ENCODE measurements at places on chromosomes 5 and 9.

DNA sequence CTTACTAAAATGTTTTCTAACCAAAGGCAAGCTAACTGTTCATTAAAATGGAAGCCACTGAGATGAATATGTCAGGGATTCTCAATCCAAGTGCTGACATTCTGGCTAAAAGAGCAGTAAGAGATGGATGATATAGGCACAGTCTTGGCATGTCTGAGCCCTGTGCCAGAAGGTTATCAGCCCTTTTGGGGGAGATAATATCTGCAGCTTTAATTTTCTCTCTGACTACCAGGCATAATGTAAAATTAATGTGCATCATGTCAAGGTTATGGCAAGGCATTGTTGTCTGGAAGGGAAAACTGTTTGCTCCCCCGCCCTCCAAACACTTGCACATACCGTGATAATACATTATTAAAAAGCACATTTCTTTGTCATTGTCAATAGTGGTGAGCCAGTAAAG is 609.8 kb downstream of the ZNF608 start:
- no peak for DNase-seq

DNA sequence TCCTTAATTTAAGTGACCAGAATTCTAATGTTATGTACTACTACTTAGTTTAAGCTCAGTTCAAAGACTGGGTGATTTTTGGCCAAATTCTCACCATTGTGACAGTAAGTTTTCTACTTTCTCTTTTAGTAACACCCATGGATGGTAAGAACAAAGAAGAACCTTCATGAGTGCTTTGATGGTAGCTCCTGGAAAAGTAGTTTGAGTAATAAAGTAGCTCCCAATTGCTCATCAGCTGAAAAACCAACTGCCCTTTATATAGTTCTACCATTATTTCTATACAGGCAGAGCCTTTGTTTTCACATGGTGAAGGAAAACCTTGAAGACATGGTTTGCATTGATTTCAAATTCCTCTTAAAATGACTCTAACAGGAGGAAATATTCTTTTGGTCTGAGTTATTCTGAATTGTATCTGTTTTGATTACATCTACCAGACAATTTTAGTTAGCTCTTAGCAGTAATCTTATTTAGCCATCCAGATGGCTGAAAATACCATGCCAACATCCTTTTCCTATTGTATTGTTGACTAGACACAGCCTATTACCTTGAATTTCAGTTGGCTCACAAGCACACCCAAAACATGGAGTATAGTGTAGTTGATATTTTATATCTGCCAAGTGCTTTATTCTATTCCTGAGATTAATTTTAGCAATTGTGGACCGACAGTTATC is 23.7 kb upstream of the STARD4 start:
- no peak for DNase-seq

DNA sequence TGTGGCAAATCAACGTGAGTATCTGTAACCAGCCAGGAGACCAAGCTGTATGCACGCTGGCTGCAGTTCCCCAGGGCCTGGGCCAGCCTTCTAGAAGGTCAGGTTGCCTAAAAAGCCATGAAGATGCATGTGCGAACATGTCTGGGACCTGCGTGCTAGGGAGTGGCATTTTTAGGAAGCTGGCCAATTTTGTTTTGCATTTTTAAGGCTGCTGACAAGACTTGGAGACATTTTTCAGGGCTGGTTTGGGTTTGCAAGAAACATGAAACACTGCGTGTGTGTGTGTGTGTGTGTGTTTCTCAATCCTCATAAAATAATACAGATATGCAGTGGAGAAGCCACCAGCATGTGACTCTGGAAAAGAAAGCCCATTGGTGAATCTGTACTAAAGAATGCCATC is 5.1 kb downstream of the TGFBI start:
- no peak for DNase-seq

DNA sequence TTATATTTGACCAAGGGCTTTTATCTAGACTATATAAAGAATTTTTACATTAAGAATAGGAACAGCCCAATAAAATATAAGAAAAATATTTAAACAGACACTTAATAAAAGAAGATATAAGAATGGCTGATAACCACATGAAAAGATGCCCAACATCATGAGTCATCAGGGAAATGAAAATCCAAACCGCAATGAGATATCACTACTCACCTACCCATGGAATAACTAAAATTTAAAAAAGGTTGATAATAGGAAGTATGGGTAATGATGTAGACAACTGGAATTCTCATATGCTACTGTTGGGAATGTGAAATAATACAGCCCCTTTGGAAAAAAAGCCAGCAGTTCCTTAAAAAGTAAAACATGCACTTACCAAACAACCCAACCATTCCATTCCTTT is 206.9 kb upstream of the PCSK5 start:
- DNase-seq: no peak

- DNase-seq: no peak
These were observed 31.1 kb downstream of the TUT7 start for GRCh38 chr9:86322973-86323644.

- DNase-seq: no peak
These were observed 10.5 kb upstream of the TRIM36 start for GRCh38 chr5:115180165-115180709.

DNA sequence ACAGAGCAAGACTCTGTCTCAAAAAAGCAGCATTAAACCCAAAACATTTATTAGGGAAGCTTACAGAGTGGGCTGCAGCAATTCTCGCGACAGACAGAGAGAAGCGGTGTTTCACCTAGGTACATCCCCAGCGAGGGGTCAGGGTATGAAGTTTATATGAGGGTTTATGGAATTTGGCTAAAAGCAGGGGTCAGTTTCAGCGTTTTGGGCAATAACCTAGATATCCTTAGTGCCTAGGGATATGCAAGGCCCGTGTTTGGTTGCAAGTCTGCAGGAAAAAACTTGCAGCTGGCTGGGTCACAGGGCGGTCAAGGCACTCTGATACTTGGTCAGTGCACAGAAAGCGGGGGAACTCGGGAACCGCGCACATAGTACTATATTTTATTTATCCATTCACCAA is 649 bp upstream of the GLE1 start:
- no peak for DNase-seq
